ENCODE measurements at places on chromosomes 2 and 18. TPM values are rescaled to one million over a fixed set of nuclear protein-coding genes. Genes with fewer than 3 reads are reported as not detected.
A peak's percentile ranks its signal among the peaks of the same experiment; 100 is the strongest.

DNA sequence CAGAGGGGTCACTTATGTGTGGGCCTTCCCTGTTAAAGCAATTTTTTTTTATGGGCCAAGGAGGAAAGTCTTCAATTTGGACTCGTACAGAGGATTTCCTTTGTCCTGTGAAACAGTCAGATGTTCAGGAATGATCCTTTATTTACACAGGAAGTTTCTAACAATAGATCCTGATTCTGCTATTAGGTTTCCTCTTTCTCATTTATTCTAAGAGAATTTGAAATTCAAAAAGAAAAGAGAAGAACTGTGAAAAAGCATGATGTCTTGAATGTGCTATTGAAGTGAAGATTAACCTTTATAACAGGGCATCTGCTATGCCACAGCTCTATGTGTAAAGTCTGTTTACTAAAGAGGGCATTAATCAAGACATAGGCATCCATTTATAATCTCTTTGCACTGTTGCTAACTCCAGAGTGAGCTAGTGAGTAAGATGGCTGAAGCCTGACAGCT lies 105.3 kb upstream of the FAM98A start:
- DNase-seq = no peak

DNA sequence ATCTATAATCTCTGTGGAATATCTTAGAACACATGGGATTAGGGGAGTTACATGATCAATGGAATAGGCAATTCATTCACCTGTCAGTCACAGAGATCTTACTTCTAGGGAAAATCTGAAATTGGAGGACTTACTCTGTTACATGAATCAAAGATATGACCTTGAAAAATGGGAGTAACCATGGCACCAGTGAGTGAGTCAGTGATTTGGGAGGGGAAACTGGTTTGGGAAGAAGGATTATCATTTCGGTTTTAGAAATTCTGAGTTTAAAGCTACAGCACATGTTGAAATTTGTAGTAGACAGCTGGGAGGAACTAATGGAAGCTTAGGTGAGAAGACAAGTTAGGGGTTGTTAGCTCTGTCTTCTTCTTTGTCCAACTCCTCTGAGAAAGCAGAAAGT lies 153.7 kb downstream of the CAMKMT start:
- peak; percentile 2 for DNase-seq

The MARCHF4 gene
- total RNA-seq = not detected

GRCh38 chr18:63085611-63086010 lies 234.0 kb downstream of the BCL2 start:
- no peak for DNase-seq

GRCh38 chr18:54052732-54053429 lies 171.6 kb downstream of the MBD2 start:
- DNase-seq = peak; percentile 11

GRCh38 chr18:34771958-34772357 lies 61.9 kb downstream of the DTNA start:
- DNase-seq = no peak

DNA sequence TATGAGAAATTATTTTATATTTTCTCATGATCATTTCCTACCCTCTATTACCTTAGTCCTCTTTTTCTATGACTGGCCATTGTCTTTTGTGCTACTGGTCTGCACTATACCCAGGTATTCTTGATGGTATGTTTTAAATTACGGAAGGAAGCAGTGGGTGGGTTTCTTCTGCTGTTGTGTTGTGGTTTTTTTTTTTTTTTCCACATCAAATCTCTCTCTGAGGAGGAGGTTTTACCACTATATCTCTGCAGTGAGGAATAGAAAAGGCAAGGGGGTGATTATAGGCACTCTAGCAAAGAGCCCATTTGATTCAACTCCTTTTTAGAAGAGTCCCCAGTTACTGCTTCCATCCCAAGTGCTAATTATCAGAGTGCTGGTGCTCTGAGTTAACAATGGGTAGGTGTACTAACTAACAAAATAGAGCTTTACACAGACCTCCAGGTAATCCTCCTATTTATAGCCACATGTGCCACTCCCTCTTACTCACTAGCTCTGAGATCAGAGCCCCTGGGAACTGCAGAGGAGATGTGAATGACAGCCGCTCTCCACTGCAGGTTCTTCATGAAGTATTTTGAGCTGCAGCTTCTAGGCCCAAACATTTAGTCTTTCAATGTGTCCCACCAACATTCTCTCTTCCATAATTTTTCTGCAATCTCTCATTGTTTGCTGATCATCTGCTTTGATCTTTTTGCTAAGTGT lies 301.6 kb upstream of the GULP1 start:
- DNase-seq = peak; percentile 52

Measured in cardiac muscle cell (in vitro differentiated cells and primary cell).